Effector memory CD8-positive, alpha-beta T cell (primary cell): ENCODE measurements at places on chromosomes 6 and 20.

- DNase-seq = no peak
Measured at GRCh38 chr6:39053854-39054576, 5.4 kb downstream of the GLP1R start.

DNA sequence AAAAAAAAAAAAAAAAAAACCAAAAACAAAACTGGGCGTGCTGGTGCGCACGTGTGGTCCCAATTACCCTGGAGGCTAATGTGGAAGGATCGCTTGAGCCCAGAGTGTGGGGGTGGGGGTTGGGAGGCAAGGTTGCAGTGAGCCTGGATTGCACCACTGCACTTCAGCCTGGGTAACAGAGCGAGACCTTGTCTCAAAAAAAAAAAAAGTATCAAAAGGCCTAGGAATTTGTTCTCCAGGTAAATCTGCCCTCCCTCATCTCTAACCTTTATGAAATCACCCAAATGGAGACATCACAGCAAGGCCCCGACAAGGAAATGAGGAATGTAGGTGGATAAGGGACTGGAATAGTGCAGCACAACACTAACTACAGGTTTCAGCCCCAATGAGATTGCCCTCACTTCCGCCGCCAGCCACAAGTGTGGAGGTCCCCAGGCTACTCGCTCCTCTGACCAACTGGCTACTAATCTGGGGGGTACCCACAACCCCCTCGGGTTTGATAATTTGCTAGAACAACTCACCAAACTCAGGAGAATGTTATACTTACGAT is 36.8 kb upstream of the DDR1 start:
- DNase-seq = no peak

GRCh38 chr6:163333038-163333437 is 81.5 kb upstream of the QKI start:
- no peak for DNase-seq

DNA sequence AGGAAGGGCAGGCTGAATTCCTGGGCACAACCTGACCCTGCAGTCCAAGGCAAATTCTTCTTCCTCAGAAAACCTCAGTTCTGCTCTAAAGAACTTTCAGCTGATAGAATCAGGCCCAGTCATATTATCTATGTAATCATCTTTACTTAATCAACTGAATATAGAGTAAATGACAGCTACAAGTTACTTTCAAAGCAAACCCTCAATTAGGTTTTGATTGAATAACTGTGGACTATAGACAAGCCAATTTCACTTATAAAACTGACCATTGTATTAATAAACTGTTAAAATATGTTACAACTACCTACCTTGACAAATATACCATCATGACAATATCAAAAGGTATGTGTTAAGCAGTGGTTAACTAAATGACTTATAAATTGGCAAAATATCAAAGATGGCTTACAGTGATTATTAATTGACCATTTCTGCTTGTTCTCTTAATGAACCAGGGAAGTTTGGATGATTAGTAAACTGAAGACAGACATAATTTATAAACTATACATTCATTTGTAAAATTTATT is 46.1 kb upstream of the ADGRF5 start:
- no peak for DNase-seq

- no peak for DNase-seq
Measured at GRCh38 chr20:63755933-63756647, 16.5 kb downstream of the SLC2A4RG start.

- DNase-seq = no peak
Measured at GRCh38 chr6:78770765-78771164, 96.6 kb upstream of the IRAK1BP1 start.

DNA sequence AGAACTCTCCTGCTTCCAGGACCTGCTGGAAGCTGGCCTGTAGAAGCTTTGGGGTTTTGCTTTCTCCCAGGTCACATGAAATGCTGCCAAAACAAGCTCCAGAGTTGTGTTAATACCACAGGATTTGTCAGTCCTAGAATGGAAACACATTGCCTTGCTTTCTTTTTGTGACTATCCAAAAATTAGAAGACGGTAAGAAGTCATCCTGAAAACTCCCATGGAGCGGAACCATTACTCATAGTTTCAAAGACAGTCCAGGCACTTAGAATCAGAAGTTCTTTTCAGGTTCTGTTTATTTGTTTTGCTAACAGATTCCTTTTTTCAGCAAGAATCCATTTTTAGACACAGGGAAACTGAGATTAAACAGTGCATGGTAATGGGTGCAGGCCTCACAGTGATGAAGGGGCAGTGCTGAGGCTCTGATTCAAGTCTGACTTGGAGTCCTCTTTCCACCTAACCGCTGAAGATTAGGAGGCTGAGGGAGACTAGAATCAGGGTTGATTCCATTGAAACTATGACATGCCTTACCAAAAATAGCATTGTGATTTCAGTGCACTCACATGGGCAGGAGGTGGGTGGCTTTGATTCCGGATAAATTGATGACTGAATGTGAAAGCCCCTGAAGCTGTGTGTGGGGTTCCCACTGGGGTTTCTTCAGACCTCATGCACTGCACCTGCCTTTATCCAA is 72.2 kb upstream of the NAA20 start:
- DNase-seq = no peak

- DNase-seq = no peak
Measured at GRCh38 chr20:59802018-59802417, 131.4 kb downstream of the SYCP2 start.

DNA sequence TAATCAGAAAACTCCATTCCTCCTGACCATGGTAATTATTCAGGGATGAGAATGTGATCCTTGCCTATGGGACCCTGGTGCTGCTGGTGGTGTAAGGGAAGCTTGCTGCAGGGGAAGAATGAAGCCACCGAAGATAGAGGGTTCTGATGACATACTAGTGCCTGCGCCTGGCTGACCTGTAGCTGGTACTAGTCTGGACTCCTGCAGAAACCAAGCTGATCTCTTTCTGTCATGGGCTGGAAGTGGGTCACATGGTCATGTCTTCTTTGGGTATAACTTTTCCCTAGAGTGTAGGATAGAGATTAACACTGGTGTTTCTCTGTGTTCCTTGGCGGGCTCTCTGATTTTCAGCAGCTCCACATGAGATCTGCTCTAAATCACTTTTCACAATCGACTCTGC is 8.6 kb upstream of the SLC4A11 start:
- DNase-seq = no peak

DNA sequence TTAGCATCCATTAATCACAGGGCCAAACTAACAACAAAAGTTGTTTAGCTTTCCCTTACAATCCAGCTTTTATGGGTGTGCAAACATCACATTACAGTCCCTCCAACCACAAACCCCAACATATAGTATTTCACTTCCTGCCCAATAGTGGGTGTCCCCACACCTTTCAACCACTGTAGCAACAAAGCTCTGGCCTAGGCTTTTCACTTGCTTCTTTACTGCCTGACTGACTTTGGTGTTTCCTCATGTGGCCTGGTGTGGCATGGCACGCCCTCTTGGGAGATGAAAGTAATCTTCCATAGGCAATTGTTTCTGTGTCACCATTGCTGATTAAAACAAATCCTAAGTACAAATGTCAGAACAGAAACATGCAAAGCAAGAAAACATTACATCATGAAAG is 46.3 kb downstream of the MCM8 start:
- DNase-seq = peak; percentile 57

DNA sequence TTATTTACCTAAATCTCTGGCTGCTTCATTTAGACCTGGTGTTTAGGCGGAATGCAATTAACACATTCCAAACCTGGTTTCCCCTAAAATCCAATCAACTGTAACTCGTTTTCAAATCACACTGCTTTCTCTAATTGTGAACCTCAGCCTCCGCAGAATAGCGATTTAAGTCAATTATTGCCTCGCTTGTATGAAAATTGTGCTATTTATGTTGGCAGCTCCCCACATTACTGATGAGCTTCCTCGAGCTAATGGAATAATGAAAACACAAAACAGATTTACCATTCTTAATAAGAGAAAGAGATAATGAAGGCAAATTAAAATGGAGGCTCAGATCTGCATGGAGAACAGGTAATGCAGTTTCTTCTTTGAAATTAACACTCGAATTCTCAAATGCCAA is 67.9 kb downstream of the SLC2A10 start:
- DNase-seq = no peak

DNA sequence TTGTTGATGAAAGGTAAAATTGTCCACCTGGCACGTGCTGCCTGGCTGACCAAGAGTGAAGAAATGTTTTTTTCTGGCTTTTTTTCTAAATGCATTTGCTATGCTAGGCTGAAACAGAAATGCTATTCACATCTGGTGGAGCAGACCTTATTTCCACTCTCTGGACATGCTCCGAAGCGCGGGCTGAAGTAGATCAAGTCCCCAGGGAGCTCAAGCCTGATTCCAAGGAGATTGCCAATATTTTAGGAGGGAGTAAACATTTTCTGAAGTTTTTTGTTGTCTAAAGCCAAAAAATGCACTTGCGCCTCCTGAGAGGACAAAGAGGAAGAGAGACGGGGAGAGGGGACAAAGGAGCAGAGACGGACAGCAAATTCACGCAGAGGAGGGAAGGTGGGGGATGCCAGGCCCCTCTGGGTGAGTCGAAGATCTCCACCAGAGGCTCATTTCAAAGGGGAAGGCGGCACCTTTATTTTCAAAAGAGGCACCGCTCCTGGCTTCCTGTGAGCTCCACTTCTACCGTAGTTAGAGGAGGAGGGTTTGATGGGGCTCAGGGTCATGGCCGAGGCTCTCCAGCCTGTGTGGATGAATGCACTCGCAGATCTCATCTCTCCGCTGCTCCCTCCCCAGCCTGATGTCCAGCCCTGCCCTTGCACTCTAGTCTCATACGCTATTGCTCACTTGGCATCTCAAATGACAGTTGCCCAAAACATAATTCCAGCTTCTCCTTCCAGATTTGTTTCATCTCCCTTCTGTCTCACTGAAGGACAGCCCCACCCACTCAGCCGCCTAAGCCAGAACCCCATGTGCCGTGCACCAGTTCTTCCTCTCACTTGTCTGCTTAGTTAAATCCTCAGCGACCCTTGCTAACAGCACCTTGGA is 23.1 kb upstream of the SMOC2 start:
- DNase-seq = no peak

DNA sequence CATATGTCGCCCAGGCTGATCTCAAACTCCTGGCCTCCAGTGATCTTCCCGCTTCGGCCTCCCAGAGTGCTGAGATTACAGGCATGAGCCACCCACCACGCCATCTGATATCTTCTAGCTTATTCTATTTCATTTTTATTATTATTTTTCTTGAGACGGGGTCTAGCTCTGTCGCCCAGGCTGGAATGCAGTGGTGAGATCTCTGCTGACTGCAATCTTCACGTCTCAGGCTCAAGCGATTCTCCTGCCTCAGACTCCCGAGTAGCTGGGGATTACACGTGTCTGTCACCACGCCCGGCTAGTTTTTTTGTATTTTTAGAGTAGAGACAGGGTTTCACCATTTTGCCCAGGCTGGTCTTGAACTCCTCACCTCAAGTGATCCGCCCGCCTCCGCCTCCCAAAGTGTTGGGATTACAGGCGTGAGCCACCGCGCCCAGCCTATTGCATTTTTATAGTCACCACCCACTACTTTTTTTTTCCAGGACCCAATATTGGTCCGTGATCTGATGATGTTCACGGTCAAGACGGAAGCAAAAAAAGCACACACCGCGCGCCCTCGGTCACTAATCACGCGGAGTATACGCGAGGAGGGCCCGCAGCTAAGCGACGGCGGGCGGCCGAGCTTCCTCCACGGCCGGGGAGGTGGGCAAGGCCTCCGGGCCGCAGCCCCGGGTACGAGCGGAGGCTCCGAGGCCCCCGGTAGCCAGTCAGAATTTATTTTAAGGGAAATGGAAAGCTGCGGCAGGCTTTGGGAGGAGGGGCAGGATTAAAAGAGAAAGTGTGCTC is 1.1 kb upstream of the LSM14B start:
- peak; percentile 29 for DNase-seq

- DNase-seq = no peak
Measured at GRCh38 chr6:56450882-56451739, 191.6 kb downstream of the DST start.

DNA sequence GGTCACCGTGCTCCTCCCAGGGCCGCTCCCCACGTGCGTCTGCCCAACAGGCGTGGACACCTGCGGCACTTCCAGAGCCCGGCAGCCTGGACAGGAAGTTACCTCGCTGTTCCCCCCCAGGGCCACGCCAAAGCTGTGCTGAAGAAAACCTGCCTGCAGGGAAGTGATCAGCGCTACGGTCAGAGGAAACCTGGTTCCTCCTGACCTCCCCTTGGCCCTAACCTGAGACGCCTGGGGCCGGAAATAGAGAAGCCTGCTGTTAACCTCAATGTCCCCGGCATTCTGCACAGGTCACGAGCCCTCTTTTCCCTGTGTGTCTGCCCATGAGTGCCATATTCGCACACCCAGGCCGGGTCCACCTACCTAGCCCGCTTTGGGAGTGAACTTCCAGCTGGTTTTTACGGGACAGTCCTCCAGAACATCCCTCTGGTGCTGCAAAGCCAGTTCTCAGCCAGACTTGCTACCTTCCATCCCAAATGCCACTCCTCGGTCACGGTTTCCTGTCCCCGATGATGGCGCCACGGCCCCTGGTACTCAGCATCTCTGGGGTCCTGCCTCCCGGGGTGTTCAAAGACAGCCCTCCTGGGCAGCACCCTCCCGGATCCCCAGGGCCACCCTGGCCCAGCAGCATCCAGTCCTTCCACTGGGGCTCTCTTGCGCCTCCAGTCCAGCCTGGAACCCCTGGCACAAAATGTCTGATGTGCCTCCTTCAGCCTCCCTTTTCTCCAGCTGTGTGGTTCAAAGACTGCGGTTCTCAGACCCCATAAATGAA is 12.0 kb upstream of the IRF4 start:
- DNase-seq = no peak

DNA sequence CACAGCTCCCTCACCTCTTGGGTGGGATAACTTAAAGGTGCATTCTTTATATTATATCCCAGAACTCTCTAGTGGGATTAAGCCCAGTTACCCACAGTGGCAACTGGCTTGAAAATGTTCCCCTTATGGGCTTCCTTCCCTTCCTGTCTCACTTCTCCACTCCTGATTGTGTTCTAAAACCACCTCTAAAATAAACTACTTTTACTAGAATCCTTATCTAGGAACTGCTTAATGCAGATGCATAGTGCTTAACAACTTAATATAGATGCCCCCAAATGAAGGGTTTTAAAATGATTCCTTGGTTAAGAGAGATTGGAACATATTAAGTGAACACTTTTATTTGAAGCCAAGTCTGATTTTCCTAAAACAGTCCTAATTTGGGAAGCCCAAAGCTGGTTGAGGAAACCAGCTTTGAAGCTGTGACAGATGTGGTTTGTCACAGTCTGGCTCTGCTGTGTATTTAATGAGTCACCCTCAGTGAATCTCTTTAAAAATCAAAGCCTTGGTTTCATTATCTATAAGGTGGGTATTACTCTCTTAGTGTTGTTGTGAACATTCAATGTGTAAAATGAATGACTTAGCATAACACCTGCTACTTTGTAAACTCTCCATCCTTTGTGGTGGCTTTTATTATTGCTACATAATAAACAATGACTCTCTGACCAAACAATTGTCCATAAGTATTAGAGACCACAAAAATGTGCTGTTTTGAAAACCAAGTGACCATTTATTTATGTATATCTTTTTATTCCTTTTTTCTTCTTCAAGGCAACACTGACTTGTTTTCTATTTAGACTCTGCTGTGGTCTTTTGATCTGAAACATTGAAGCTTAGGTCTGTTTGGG is 24.4 kb downstream of the PLCB1 start:
- no peak for DNase-seq

DNA sequence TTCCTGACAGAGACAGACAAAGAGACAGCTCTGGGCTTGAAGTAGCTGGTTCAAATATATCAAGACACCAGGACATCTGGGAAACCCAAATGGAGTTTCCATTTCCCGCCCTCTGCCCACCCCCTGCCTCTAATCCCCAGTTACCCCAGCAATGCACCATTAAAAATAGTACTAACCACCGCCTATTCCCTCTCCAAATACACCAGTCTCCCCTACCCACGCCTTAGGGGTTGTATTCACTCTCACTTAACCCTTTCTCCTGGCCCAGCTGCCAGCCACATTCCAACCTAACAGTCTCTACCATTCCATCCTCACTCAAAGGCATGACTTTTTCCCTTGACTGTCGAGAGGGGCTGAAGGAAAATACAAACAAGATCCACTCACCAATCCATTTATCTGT is 22.4 kb downstream of the GABBR1 start:
- no peak for DNase-seq
